ENCODE measurements at places on chromosomes 13 and 19.
A peak's percentile ranks its signal among the peaks of the same experiment; 100 is the strongest.

DNA sequence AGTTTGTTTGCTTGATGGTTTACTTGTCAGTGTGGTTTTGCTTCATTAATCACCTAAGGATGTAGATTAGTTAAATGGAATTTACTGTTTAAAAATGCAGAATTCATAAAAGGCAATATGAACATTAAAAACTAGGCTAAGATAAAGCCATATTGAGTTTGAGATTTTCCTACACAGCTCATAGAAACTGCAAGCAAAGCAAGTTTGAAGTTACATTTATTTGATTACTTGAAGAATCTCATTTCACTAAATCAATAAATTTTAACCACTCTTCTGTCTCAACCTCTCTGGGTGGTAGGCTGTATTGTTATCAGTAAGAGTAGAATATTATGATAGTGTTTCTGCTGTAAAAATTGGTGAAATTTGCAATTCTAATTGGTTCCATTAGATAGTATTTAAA, 1180.7 kb upstream of the SLC10A2 start:
- DNase-seq, result no peak

GRCh38 chr13:42119875-42120274, 71.4 kb downstream of the DGKH start:
- no peak for DNase-seq

DNA sequence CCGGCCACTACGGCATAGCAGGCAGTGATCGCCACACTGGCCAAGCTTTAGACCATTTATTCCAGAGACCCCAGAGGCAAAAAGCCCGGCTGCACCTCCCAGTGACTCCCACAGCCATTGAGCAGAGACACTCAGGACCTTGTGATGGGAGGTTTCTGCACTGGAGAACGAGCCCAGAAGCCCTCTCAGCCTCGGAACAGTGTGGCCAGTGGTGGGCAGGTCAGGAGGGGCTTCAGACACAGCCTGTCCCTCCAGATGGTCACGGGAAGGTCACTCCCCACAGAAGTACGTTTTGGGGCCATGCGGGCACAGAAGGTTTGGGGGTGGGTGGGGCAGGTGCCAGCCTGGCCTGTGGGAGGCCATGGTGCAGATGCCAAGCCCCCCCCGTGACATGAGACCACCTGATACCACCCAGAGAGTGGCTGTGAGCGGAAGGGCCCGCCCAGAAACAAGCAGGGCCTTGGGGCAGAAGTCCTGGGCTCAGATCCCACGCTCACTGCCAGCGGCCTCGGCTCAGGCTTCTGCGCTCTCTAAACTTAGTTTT, 599 bp upstream of the F10 start:
- no peak for DNase-seq

DNA sequence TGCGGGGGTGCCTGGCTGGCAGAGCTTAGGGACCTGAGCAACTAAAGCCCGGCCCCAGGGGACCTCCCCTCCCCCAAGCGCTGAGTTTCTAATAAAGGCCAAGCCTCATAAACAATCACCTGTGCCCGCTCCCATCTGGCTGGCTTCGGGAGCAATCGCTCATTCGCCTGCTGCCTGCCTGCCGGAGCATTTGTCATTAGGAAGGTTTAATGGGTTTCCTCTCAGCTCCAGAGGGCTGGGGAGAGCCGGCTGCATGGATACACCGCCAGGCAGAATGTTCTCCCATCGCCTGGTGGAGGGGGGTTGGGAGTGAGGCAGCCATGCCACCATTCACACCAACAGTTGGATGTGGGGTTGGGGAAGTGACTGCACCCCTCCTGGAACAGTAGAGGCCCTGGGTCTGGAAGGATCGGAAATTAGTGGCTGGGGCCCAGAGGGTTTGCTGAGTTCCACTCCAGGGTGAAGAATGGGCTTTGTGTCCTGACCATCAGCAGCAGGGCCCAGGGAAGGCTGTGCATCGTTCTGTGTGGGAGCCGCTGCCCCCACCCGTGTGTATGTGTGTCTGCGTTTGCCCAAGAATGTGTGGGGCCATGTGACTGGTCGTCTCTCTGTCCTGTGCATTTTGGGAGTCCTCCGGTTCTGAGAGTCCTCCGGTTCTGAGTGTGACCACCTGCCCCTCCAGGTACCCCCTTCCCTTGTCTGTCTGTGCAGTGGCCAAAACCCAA, 15.3 kb downstream of the PIN1 start:
- DNase-seq, result no peak

GRCh38 chr13:28357911-28358433, 137.0 kb downstream of the FLT1 start:
- DNase-seq, result no peak

DNA sequence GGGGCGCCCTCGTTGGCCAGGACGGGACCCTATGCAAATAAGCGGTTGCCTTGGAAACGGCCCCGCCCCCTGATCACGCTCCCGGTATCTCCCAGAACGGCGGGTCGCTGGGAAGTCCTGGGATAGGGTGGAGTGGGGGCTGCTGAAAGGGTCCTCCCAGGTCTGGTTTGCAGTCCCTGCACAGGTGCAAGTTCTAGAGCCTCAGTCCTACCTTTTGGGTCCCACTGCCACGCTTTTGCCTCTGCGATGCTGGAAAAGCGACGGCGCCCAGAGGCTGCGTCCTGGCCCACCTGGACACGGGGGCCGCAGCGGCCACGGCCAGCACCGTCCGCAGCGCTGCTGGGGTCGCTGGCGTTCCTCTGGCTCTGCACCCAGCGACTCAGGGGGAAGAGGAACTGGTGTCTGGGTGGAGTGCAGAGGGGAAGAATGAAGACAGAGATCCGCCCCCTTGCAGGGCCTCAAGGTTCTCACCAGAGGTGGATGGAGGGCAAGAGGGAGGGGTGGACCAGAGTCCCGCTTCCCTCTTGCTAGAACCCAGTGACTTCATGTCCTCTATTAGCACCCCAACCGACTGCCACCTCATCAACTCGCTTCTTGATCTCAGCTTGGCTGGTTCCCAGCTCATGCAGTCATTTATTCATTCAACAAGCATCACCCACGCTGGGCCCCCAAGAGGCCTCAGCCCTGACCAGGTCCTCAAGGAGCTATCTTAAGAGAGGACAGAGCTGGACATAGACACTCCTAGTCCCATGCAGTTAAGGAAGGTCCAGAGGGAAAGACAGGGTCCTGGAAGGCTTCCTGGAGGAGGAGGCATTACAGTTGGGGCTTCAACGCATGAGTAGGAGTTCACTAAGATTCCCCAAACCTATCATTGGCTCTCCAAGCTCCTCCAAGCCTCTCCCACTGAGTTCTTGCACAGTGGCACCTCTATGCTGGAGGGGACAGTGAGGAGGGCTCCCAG, at the start of gene LRRC25:
LRRC25 (minus strand) TSS at position 381 of the 961 bp plus-strand sequence. CDS start 659 bp downstream, outside the sequence.
- DNase-seq, result no peak

DNA sequence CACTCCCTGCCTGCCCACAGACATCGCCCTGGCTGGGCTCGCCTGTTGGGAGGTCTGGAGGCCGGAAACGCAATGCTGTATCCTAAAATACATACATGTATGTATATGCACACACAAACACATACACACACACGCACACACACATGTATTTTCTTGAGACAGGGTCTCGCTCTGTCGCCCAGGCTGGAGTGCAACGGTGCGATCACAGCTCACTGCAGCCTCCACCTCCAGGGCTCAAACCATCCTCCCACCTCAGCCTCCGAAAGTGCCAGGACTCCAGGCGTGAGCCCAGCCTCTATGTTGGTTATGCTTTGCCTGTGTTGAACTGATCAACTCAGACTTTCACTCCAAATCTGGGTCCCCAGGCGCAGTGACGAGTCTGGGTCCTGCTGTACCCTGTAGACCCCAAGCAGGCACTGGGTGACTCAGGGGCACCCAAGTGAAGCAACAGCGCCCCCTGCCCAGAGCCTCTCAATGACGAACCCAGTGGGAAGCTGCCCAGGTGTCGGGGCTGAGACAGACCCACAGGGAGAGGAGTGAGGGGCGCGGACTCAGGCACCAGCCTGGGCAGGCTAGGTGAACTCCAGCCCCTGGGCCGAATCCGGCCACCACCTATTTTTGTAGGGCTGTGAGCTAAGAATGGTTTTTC, 27.4 kb upstream of the CACTIN start:
- no peak for DNase-seq

DNA sequence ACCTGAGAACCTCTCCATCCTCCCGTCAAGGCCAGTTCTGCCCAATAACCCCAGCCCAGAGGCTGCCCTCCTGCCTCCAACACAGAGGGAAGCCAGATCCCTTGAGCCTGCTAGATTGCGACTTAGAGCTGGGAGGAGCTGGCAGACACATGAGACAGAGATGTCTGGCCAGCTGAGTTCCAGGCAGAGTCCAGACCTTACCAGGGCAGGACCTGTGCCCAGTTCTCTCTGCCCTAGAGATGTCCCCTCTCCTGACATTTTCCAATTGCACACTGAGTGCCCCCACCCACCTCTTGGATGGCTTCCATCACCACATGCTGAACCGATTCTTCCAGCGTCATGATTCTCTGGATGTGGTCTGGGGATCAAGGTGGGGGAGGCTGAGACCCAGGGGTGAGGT, 3.0 kb downstream of the HOOK2 start:
- no peak for DNase-seq

DNA sequence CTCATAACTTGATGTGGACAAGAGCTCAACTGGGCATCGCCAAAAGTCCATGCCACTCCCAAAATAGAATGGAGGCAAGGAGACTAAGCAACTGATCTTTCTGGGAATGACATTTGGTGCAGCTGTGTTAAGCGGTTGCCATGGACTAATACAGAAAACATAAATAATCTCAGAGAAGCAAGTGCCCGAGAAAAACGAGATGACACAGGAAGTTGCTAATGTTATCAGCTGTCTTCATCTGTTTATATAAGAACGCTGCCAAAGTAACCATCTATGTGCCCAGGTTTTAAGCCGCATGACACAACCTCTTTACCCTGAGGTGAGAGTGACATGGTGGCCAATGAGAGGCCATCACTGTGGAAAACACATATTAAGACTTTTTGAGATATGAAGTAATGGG, 54.9 kb upstream of the SACS start:
- DNase-seq, result no peak

GRCh38 chr19:29952646-29953045, 10.6 kb downstream of the URI1 start:
- no peak for DNase-seq

- DNase-seq, result no peak
Observed at GRCh38 chr19:10600149-10600548, 13.0 kb upstream of the AP1M2 start.

DNA sequence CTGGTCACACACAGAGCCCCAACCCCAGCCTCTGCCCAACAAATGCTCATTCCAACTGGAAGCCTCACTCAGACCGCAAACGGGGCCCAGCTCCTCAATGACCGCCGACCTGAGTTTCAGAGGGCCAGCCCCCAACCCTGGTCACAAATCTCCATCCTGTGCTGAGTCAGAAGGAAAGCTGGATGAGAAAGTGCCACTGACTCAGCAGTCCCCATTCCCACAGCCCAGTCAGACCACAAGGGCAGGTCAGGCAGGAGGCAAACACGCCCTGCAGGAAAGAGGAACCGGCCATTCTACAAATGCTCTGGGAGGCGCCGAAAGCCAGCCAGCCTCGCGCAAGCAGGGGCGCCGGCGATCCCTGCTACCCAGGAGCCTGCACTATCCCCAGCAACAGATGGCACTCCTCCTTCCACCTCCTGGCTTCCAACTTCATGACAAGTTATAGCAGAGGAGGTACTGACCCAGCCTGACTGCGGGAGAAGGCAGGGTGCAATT, 14.1 kb upstream of the PRKD2 start:
- DNase-seq, result no peak

- DNase-seq, result no peak
Observed at GRCh38 chr13:20942938-20943559, 40.5 kb upstream of the XPO4 start.

DNA sequence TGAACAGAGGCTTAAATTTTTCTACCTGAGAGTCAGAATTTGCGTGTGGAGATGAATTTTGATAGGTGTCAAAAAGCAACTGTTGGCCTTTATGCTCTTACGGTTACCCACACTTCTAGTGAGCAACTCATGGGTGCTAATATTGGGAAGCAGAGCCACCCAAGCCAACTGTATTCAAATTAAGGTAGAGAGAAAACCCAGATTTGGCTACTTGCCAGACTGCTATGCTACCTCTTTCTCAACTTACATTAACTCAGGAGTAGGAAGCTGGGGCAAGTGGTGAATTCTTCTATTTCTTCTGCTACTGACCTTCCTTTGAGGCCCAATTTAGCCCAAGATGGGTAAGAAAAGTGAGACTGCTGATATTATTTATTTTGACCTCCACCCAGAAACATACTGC, 83.9 kb downstream of the OLFM4 start:
- no peak for DNase-seq

DNA sequence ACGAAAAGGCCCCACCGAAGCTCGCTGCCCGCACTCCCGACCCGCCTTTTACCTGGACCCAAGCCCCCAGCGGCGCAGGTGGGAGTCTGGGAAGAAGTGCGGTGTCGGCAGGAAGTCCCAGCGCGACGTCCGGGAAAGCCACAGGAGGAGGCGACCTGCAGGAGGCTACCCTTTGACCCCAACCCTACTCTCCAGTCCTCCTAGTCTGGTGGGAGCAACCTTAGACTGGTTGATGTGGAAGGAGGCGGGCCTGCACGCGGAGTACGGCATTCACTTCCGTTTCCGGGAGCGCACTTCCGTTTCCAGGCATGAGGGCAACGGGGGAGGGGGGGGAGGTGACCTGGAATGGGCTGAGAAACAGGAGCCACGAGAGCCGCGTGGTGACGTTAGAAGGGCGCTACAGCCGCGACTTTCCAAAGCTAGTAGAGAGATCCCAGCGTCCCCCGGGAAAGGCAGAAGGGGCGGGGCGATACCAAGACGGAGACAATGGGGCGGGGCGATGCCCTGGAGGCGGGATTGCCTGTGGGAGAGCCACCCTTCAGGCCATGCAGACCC, 28.5 kb downstream of the ZNF266 start:
- peak; percentile 33 for DNase-seq

- DNase-seq, result no peak
Observed at GRCh38 chr19:50893047-50893736, 18.0 kb downstream of the KLK4 start.

DNA sequence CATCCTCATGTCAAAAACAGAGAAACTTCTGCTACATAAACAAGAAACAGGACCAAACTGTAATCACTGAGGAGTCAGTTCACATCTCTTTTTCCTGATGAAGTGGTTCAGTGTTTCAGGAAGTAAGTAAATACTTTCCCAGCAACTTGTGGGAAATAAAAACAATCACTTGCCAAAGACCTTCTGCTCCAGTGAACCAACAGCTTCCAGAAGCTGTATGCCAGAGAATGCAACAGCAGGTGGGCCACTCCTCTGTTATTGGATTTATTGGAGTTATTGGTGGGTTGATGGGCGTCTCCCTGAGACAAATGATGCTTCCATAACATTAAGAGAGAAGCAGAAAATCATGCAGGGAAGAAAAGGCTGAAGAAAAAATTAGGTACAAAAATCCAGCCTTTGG, 9.9 kb downstream of the SLC6A16 start:
- DNase-seq, result no peak

Data from activated naive CD8-positive, alpha-beta T cell treated with anti-CD3 and anti-CD28 coated beads, Interleukin-2, amount 50 U/mL, for 16 hours (primary cell).